ENCODE measurements at places on chromosomes 12 and 14.

- peak; percentile 55 for DNase-seq
These were observed at the start of gene STXBP6 for GRCh38 chr14:25049568-25050268. STXBP6 (minus strand) TSS chr14:25050147; CDS start chr14:24974818, 75,329 bp downstream.

DNA sequence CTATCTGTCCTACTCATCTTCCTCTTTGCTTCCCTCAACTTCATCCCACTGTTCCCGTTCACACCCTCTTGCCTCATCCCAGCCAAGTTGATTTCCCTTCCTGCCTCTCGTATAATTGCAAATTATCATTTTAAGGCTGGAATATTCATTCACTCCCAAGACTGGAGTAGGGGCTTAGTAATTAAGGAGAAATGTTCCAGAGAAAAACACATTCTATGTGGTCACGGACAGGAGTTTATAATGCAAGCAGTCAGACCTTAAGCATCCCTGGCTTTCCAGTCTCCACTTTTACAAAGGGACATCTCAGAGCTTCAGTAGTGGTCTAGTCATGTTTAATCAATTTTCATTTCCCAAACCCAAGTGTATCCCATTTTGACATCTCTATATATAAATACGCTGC is 54.9 kb downstream of the TMEM132D start:
- no peak for DNase-seq

- no peak for DNase-seq
These were observed 124.5 kb upstream of the LRIG3 start for GRCh38 chr12:59044791-59045190.

- no peak for DNase-seq
These were observed 206.4 kb upstream of the ALG10B start for GRCh38 chr12:38110026-38110699.

DNA sequence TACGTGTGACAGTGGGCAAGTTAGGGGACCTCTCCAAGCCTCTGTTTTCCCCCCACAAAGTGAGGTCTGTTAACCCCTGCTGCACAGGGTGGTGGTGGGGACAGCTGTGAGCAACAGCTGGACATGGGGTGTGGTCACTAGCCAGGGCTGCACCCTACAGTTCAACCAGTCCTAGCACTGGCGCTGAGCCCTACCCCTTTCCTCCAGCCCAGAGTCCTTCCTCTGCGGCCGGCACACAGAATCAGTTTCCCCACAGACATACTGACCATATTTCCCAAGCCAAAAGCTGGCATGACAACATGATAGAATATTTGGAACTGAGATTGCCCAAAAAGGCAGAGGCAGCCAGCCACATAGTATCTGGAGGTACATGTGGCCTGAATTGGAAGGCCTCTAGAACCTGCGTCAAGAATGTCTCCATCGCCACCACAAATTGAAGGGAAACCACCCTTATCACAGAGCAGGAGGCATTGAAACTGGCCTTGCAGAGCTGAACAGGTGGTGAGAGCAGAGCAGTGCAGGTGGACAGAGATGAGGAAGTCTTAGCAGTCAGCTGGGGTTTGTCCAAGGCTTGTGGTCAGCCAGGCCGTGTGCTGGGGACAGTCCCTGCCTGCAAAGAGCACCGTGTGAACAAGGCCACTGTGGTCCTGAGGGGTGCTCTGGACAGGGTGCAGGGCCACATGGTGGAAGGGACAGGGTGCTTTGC is 21.2 kb downstream of the DEGS2 start:
- no peak for DNase-seq

DNA sequence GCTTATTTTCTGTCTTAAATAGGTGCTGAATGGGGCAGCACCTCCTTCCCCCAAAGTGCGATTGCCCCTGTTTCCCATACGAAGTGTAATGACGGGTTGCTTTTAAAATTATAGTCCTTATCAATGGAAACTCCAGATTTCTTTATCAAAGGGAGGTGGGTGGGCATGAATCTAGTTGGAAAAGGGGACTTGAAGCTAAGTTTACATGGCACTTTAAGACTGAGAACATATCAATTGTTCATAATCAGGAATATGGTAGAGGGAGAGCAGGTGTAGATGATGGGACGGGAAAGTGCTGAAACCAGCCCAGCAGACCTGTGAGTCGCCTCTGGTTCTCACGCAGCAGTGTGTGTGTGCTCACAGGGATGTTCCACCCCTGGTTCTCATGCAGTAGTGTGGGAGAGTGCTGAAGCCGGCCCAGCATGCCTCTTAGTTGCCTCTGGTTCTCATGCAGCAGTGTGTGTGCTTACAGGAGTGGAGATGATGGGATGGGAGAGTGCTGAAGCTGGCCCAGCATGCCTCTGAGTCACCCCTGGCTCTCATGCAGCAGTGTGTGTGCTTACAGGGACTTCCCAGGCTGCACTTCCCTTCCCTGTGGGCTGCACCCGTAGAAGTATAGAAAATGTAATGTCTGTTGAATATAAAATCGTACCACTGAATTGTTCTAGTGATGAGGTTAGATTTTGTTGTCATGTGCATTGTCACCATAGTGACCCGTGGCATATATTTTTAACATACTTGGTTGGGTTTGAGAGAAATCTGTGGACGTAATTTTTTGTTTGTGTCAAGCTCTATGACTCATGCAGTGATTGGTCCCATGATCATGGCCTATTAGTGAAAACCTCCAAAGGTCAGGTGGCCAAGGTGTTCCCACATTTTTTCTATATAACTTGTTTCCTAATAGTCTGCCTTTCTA is 51.6 kb downstream of the GPATCH2L start:
- peak; percentile 88 for DNase-seq

DNA sequence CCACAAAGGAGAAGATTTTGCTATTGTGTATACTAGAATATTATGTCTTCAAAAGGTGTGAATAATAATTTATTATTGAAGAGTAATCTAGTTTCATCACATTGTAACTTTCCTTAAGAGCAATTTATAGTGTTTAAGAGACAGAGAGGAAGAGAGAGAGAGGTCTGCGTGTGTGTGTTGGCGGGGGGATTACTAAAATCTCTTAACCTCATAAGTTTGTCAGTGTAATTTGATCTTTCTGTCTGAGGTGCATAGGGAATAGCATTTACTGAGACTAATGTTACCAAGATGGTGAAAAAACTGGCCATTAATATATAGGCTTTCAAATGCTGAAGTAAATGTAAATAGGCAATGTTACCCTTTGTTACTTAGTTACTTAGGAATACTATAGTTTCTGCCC is 48.2 kb upstream of the BTG1 start:
- DNase-seq, result no peak

GRCh38 chr14:103100281-103101121 is 6.0 kb downstream of the EXOC3L4 start:
- no peak for DNase-seq

GRCh38 chr12:22312336-22312735 is 22.2 kb downstream of the ST8SIA1 start:
- peak; percentile 98 for DNase-seq

DNA sequence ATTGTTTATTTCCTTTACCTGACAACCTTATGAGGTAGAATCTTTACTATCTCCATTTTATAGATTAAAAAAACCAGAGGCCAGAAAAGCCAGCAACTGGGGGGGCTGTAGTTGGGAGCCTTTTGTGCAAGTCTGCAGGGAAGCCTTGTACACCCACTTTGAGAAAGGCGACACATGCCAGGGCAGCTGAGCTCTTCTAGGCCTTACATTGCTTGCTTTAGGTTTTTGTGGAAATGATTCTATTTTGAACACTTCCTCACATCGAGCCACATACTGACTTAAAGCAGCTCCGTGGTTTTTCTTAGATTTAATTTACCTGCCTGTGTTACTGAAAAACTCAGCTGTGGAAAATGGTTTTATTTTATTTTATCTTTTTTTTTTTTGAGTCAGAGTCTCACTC is 34.6 kb downstream of the EP400 start:
- no peak for DNase-seq

DNA sequence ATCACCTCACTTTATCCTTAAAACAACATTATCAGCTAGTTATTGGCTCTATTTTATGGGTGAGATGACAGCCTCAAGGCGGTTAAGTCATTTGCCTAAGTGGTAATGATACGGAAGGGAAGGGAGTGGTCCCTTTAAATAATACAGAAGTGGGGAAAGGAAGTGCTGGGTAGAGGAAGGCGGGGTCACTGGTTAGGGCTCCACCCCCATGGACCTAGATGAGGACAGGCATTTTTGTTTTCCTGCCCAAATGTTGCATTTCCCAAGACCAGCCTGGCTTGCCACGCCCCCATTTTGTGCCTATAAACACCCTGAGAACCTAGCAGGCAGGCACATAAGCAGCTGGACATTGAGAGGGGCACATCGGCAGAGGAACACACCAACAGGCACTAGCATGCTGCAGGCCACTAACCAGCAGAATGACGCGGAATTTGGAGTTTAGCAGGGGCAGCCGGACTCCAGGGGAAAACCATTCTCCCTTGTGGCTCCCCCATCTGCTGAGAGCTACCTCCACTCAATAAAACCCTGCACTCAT is 100.9 kb downstream of the EPS8 start:
- peak; percentile 32 for DNase-seq

DNA sequence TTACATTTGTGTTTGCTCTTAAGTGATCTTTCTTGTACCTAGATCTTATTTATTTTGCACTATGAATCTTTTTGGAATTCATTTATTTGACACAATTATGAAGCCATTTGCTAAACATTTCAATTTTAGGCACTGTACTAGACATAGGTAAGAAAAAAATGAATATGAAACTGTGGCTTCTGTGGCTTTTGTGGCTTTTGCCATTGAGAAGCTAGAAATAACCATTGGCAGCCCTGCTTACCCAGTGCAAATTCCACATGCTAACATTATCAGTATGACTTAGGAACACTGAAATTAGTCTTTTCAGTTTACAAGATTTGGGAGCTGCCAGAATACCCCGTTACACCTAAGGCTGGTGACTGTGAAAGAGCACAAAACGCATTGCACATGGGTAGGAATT is 60.1 kb downstream of the FSCB start:
- DNase-seq, result no peak

- no peak for DNase-seq
These were observed 92.7 kb upstream of the HECTD1 start for GRCh38 chr14:31300296-31300695.

DNA sequence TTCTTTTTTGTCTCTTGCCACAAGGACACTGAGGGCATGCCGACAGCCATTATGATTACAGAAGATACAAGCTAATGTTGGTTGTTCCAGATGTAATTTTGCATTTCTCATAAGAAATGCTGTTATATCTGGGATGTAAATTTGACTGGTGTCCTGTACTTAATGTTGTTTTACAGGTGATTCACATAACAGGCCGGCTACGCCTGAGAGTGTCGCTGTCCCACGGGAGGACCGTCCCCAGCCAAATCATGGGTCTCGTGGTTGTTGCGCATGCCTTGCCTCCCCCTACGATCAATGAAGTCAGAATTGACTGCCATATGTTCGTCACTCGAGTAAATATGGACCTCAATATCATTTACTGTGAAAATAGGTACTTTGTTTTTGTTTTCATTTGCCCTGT is 176.7 kb downstream of the EGLN3 start:
- DNase-seq, result no peak

DNA sequence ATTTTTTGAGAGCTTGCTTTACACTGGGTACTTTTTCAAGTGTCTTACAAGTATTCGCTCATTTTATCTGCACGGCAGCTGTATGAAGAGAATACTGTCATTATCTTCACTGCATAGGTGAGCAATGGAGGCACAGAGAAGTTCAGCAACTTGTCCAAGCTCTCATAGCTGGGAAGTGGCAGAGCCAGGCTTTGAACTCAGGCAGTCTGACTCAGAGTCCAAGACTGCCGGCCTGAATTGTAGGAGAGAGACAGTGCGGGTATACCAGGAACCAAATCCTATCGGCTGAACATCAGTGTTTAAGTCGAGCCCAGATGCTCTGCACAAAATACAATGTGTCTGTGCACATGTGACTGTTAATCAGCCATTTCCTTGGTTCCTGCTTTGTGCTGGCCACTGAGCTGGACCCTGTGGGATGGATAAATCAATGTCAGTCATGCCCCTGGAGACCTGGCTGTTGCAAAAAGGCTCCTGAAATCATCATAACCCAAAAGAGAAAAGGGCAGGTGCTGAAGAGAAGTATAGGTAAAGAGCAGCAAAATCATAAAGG is 474.6 kb downstream of the DPF3 start:
- no peak for DNase-seq

DNA sequence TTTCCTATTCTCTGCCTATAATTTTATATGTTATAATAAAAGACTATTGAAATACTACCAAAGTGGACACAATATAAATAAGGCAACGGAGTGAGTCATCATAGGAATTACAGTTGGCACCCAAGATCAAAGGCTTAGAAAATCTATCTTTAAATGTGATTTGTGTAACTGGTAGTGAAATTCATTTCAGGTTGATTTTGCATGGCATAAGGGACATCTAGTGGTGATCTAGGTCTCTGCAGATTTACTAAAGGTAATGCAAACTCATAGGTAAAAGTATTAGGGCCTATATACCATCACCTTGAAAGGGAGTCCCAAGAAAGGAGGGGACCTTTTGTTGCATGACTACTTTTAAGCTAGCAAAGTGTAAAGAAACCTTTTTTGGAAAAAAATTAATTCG is 527.2 kb downstream of the NRXN3 start:
- DNase-seq, result peak; percentile 22

DNA sequence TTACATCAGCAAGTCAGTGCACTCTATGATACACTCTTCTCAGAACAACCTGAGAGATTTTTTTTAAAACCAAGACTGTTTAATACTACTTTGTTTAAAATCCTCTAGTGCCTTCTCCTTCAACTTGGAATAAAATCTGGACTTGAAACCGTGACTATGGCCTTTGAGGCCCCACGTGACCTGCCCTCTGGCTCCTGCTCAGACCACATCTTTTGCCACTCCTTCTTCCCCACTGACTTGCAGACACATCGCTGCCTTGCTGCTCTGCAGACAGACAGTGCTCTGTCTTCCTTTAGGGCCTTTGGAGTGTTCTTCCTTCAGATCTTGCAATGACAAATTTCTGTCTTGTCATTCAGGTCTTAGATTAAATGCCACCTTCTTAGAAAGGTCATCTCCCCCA is 48.5 kb downstream of the TTC8 start:
- no peak for DNase-seq

DNA sequence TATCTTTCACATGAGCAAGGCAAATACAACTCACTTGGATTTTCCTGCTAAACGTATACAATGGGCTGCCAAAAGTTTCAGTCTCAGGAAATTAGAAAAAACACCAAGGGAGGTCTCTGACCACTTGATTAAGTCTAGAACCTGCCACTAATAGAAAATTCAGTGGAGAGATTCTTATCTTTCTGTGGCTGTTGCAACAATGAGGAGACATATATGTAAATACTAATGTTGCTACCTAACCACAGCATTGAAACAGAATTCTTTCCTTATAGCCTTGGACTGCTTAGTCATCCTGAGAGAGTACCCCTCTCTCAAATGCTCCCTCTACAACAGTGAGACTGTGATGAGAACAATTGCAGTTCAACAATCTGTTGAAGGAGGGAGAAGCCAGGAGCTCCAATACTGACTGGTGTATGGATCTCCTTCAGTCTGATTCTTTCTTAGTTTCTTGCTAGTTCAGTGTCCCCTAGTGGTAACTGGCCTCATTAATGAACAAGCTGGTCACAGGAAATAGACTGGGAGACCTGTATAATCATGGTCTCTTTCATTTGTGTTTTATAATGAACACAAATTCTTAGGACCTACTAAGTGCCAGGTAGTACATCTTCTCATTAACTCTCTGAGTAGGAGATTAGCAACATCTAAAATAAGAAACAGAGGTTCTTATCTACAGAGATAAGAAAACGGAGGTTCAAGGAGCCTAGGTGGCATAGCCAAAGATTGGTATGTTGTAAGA is 164.5 kb downstream of the SLC38A4 start:
- DNase-seq, result peak; percentile 96

- DNase-seq, result peak; percentile 88
These were observed 720.9 kb upstream of the TBX3 start for GRCh38 chr12:115404761-115405470.

GRCh38 chr12:52692254-52692653 is 11.1 kb downstream of the KRT77 start:
- DNase-seq, result no peak

- peak; percentile 63 for DNase-seq
These were observed 230.8 kb downstream of the FOXN3 start for GRCh38 chr14:89185919-89186855.
